GM19239 (cell line): ENCODE measurements at places on chromosomes 6 and 20.

GRCh38 chr6:123448306-123448884 is 188.4 kb downstream of the TRDN start:
- no peak for DNase-seq

DNA sequence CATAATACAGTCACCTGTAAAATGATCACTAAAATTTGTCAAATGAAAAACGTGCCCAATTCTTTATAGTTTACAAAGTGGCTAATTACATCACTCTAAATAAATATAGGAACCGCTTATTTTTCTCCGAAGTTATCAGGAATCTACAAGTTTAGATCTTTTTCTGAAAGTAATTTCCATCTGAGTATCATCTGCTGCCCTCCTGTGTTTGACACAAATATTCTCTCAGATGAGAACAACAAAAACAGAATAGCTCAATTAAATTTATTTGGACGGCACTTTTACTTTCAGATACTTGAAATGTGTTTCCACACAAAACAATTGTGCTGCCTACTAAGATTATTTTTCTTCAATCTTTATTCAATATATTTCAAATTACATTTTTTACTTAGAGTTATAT is 5.0 kb downstream of the SF3B5 start:
- DNase-seq = no peak

- DNase-seq = no peak
Measured at GRCh38 chr6:25971187-25971821, 8.7 kb downstream of the TRIM38 start.

GRCh38 chr6:35663447-35664235 is 25.1 kb downstream of the FKBP5 start:
- DNase-seq = no peak

DNA sequence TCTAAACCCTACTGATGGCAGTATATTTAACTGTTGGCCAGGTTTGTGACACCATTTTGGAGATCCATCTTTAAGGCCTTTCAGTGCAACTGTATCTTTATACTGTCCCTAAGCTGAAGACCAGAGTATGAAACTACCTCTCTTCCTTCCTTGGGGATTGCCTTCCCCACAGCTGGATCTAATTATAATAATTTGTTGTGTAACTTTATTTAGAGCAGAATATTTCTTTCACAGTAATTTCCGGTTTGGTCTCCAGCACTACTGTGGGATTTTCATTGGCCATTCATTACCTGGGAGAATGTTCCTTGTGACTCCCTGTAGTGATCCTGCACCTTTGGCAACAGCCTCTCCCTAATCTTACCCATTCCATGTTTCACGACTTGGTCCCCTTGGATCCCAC is 75.2 kb downstream of the AKAP7 start:
- no peak for DNase-seq

- no peak for DNase-seq
Measured at GRCh38 chr20:37627767-37628130, 66.1 kb upstream of the CTNNBL1 start.

- DNase-seq = no peak
Measured at GRCh38 chr20:54608943-54609342, 133.6 kb downstream of the DOK5 start.

DNA sequence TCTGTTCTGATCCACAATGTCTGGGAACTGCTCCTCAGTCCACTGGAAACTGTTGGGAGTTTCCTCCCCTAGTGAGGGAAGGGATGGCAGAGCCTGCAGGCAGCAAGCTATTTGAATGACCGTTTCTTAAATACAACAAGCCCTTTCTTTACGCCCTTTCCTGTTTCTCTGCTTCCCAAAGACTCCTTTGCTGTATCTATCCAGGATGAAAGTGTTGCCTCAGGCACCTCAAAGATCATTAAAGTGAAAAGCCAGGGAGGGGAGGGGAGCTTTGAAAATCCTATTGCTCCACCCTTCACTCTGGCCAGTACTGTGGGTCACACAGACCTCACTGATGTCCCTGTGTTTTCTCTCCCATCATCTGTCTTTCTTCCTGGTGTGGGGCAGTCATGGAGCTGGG is 213.1 kb downstream of the RNF144B start:
- DNase-seq = no peak

DNA sequence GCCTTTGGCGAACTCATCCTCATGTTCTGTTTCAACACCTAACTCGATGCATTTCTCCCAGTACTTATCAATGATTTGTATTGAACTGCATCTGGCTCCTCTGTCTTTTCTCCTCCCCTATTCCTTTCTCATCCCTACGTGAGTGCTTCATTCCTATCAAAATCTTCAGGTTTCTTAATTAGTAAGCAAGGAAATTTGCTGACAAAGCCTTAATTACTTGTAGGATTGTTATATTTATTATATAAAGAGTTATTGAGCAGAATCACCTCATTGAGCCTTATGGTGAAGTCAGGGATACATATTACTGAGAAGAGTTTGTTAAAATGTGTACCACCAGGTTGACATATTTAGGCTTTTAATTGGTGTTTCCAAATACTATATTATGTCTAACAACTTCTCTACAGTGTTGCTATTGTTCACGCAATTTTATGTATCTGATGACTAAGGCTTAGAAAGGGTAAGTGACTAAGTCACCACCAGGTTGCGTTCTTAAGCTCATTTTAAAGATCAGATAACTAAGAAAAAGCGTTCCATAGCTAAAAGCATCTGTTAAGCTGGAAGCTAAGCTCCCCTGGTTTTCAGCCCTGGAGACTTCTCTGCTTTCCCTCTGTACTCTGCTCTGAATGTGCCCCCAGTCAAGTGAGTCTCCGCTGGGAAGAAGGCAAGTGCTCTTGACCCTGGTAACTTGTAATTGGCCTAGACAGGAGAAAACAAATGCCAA is 18.9 kb downstream of the SCGN start:
- no peak for DNase-seq

DNA sequence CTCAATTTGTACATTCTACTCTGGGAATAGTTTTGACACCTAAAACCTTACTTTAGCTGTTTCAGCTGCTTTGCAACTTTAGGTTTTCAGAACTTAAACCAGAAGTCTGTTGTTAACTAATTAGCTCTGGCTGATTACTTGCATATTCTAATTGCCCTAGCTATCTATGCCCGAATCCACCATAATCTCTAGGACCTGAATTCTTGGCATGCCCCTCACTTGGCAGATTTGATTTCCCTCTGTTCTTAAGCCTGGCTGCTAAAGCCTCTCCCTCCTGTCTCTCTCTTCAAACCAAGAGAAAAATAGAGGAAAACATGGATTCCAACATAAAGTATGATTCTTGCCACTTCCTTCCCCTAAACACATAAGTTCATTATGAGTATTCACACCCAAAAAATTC is 35.0 kb upstream of the LIN28B start:
- DNase-seq = no peak

GRCh38 chr6:167990016-167990945 is 7.2 kb upstream of the KIF25 start:
- DNase-seq = no peak

DNA sequence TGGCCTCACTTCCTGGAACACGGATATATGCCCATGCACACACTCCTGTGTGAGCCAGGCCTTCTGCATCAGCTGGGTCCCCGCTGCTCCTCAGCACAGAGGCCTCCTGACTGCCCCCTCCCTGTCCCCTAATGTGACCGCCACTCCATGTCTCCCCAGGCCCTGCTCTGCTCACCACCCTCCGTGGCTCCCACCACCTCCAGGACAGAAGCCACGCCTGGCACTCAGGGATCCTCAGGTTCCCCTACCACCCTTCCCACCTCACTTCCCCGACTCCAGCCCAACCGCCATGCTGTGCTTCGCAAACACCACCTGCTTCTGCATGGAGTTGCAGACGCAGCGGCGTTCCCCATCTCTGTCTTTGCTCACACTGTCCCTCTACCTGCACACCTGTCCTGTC is 4.3 kb upstream of the SRC start:
- DNase-seq = no peak

DNA sequence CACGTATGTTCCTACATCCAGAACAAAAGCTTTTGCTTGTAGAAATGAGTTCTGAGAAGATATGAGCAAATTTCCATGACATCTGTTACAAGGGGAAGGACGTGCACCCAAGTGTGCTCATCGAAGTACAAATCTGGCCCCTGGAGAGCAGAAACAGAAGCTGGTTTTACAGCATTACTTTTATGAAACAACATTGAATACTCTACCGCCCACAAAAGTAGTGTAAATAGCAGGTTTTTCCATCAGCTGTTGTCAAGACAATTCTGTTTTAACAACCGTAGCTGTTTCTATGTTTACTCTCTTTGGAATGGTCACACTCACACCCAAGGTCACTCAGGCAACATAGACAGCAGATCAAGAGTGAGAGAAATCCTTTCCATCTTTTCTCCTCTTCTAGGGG is 114.2 kb upstream of the SSTR4 start:
- no peak for DNase-seq

DNA sequence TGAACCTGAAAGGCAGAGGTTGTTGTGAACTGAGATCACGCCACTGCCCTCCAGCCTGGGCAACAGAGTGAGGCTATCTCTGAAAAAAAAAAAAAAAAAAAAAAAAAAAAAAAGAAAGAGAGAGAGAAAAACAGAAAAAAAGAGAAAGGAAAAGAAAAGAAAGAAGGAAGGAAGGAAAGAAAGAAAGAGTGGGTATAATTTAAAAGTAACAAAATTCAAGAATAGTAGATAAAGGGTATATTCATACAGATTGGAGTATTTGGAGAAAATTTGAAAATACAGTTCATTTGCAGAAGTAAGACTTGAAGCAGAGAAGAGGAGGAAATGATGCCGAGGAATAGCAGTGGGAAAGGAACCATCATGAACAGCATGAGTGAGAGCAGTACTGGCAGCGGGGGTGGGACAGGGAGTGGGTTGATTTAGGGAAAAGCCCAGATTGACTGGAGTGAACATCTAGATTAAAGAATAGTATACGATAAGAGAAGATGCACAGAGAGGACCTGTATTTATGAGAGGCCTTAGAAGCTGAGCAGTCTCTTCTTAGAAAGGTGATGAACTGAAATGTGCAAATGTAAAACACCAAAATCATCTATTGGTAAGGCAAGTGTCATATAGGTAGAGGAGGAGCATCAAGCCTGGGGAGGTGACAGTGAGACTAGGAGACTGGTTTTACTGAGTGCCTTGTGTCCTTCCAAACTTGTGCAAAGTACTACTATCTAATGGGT is 17.8 kb upstream of the HLA-DRB1 start:
- DNase-seq = no peak

GRCh38 chr6:158168040-158168289 is at the start of gene SERAC1:
Gene SERAC1, minus strand, starts transcription at chr6:158168262. Its CDS starts 9,899 bp downstream, at chr6:158158363.
- no peak for DNase-seq

DNA sequence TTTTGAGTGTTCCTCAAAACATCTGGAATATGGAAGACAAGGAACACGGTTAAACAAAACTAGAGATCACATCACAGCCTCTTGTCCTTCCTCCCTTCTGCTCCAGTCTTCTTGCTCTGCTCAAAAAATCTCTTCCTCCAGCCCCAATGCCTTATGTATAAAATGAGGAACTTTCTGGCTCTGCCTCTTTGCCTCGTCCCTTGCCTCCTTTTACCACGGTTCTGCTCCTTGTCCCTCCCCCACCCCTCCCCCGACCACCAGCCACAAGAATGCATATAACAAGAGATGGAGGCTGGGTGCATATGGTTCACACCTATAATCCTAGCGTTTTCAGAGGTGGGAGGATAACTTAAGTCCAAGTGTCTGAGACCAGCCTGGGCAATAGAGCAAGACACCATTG is 43.6 kb downstream of the PLAGL2 start:
- DNase-seq = no peak

DNA sequence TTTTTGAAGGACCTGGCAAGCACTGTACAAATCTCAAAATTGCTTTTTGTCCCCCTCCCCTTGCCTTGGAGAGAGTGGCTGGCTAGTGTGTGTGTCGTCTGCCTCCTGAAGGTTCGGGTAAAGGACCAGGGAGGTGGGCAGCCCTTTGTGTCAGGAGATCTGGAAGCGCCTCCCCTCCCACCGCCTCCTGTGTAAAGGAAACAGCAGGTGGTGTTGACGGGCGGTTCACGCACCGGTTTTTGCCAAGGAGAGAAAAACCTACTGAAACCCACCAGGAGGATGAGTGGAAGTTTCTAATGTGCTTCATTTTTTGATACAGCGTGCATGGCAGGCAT is 1.2 kb downstream of the ENTPD6 start:
- DNase-seq = no peak

GRCh38 chr20:44693627-44694026 is 21.5 kb upstream of the CCN5 start:
- DNase-seq = no peak

GRCh38 chr20:38649275-38649891 is 47.8 kb downstream of the ARHGAP40 start:
- no peak for DNase-seq

- DNase-seq = no peak
Measured at GRCh38 chr6:141669141-141669540, 463.6 kb upstream of the GJE1 start.

DNA sequence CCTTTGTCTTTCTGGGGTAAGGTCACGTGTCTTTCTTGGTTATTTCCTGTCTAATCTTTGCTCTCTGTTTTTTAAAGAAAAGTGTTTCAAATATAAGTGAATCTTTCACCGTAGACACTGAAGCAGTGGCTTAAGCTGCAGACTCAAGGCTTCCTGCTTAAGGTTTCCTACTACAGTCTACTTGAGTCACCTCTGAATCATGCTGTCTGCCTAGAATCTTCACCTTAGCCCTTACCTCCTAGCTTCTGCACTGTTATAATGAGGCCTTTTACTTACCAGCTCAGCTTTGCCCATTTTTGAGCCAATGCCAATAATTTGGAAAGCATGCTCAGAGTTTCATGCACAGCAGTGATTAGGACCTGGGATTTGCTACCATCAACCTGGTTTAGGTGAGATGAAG is 30.6 kb downstream of the ADGRF4 start:
- no peak for DNase-seq

- no peak for DNase-seq
Measured at GRCh38 chr20:54623991-54624569, 148.7 kb downstream of the DOK5 start.

DNA sequence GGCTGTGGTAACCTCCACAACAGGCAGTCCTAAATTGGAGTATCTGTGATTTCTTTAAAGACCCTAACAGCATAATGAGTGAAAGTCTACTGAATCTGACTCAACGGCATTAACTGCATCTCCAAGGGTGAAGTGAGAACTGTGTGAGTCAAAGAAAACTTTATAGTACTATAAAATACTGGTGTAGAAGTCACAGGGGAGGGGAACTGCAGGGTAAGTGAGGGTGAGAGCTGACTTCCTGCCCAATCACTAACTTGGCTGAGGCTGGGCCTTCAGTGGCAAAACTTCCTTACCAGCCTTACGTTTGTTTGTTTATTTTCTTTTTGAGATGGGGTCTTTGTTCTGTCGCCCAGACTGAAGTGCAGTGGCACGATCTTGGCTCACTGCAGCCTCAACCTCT is 109.8 kb downstream of the PTPRK start:
- DNase-seq = no peak

DNA sequence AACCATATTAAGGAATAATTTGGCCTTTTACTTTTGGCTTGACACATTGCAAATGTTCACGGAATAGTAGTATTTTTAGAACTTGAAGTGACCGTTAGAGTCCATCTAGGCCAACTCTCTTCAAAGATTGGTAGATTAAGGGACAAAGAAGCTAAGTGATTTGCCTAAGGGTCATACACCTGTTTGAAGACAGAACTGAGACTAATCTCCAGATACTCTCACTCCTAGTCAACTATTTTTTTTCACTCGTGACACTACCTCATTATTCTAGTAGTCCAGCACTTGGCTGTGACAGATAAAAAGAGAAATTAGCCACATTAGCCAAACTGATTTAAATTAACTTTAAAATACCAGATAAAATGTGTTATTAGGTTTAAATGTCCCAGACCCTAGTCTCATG is 10.6 kb downstream of the ACSS2 start:
- no peak for DNase-seq

- no peak for DNase-seq
Measured at GRCh38 chr20:42097741-42098140, 479.6 kb upstream of the CHD6 start.

GRCh38 chr6:80454661-80455365 is 348.3 kb downstream of the BCKDHB start:
- no peak for DNase-seq
